ENCODE measurements at places on chromosomes 1 and 21.

- DNase-seq, result no peak
These were observed 50.0 kb upstream of the SLC19A1 start for GRCh38 chr21:45592208-45592619.

- peak; percentile 64 for DNase-seq
These were observed 883 bp downstream of the CHODL start for GRCh38 chr21:18245464-18245967.

- peak; percentile 91 for DNase-seq
These were observed 33.0 kb downstream of the HUNK start for GRCh38 chr21:31905503-31906451.

DNA sequence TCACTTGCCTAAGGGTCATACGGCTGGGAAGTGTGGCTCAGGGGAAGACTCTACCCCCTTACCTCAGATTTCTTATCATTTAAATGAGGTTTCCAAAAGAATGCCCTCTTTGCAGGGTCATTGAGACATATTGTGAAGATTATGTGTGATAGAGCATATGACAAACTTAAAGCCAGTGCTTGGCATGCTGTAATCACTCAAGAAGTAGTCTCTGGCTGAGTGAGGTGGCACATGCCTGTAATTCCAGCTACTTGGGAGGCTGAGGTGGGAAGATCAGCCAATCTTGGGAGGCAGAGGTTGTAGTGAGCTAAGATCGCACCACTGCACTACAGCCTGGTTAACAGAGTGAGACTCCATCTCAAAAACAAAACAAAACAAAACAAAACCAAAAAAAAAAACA is 7.5 kb upstream of the LDLRAD2 start:
- DNase-seq, result no peak

- no peak for DNase-seq
These were observed 204.2 kb downstream of the HMCN1 start for GRCh38 chr1:185938396-185938795.

DNA sequence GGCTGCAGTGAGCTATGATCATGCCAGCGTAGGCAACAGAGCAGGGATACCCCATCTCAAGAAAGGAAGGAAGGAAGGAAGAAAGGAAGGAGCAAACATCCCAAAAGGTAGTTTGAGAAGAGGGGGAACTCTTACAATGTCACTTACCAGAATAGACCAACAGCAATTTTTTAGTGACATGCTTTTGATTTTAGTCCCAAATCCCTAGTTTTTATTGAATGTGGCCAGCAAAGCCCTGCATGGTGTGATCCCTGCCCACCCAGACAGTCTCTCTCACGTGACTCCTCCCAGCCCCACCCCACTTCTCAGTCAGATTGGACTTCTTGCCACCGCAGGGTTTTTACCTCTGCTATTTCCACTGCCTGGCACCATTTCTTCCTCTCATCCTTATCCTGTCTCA is 39.8 kb upstream of the HNRNPU start:
- DNase-seq, result no peak

DNA sequence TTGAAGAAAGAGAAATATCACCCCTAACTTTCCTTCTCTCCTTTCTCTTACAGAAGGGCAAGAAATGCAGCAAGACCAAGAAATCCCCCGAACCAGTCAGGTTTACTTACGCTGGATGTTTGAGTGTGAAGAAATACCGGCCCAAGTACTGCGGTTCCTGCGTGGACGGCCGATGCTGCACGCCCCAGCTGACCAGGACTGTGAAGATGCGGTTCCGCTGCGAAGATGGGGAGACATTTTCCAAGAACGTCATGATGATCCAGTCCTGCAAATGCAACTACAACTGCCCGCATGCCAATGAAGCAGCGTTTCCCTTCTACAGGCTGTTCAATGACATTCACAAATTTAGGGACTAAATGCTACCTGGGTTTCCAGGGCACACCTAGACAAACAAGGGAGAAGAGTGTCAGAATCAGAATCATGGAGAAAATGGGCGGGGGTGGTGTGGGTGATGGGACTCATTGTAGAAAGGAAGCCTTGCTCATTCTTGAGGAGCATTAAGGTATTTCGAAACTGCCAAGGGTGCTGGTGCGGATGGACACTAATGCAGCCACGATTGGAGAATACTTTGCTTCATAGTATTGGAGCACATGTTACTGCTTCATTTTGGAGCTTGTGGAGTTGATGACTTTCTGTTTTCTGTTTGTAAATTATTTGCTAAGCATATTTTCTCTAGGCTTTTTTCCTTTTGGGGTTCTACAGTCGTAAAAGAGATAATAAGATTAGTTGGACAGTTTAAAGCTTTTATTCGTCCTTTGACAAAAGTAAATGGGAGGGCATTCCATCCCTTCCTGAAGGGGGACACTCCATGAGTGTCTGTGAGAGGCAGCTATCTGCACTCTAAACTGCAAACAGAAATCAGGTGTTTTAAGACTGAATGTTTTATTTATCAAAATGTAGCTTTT is 2.4 kb downstream of the CCN1 start:
- DNase-seq, result no peak

GRCh38 chr1:100414693-100415497 is 62.6 kb downstream of the CDC14A start:
- no peak for DNase-seq

DNA sequence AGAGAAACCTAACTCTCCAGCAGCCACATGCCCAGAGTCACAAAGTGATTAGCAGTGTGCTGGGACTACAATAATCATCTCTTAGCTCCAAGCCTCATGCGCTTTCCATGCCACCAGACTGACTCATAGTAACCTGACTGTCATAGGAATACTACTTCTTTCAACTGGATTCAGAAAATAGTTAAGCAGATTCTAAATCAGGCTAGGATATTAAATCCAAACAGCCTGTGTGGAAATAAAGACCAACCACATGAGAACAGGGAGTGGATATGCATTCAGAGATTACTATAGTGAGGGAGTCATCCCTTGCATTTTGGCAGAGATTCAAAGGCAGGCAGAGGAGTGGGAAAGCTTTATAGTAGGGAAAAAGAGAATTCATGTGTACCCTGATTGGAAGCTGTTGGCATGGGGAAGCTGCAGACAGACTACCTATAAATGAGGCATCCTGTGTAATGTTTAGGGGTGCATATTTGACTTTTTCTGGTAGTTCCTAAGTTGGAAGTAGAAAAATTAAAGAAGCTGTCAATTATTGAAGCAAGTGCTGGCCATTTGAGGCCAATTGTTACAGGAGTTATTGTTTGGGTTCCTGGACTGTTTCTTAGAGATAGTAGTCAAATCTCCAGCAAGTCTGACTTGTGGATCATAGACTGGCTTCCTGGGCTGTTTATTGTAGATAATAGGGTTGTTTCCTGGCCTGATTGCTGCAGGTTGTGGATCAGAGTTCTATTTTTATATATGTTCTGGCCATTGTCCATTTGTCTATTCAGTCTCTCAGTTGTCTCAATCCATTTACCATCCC is 31.7 kb upstream of the DNAH14 start:
- DNase-seq, result no peak

GRCh38 chr21:21481239-21481638 is 483.0 kb downstream of the NCAM2 start:
- peak; percentile 1 for DNase-seq

- no peak for DNase-seq
These were observed 8.6 kb upstream of the EEIG2 start for GRCh38 chr1:108551137-108551862.

DNA sequence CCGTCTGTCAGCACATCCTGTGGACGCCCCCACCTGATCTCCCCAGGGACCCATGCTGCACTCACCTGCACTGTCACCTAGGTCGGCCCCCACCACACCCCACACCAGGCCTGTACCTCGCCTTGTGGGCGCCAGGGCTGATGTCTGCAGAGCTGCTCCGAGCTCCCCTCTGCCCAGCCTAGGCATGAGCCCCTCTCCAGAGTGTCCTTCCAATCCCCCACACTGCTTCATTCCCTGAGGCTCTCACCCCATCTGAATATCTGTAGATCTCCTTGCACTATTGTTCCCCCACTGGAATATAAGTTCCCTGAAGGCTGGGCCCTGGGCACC is 12.2 kb downstream of the UMODL1 start:
- DNase-seq, result no peak

DNA sequence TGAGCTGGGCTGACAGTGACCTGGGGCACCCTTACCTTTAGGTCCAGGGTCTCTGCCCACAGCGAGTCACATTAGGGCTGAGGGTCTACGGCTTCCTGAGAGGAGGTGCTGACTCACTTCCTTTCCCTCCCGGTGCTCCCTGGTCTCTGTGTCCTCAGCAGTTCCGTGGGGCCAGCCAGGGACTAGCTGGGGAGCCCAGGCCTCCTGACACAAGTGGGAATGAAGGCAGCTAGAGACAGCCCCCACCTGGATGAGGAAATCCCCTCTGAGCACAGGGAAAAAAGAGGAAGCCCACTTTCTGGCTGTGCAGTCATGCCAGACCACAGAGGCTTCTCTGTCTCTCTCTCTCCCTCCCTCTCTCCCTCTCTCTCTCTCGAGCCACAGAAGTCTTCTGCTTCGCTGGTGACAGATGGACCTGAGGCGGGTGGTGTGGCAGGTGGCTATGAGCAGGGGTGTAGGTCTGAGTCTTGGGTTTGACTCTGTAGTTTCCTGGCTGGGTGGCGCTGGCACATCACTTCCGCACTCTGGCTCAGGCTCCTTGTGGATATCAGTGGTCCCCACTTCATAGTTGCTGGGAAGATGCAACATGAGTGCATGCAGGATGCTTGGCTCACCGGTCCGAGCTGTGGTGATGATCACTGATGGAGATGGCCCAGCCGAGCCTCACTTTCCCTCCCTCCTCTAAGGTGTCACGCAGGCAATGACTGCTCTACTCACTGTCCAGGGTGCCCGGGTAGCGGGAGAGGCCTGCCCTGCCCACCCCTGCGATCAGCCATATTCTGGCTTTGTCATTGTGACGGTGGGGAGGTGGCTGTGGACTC is 3.5 kb downstream of the SLC66A1 start:
- no peak for DNase-seq

DNA sequence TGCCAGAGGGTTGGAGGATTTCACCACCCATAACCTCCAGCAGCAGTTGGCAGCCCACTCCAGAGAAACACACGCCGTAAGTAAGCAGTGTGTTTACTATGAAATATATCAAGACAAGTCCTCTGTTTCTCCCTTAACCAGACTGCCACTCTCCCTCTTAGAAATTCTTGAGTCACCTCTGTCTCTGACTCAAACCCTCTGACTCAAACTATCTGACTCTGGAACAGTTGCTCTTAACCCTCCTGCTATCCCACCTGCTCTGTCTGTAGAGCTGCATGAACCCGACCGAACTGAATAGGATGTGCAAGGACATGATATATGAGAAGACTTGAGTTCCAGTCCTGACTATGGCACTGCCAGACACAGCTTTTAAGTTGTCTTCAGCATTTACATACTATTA is 14.1 kb downstream of the INPP5B start:
- no peak for DNase-seq

DNA sequence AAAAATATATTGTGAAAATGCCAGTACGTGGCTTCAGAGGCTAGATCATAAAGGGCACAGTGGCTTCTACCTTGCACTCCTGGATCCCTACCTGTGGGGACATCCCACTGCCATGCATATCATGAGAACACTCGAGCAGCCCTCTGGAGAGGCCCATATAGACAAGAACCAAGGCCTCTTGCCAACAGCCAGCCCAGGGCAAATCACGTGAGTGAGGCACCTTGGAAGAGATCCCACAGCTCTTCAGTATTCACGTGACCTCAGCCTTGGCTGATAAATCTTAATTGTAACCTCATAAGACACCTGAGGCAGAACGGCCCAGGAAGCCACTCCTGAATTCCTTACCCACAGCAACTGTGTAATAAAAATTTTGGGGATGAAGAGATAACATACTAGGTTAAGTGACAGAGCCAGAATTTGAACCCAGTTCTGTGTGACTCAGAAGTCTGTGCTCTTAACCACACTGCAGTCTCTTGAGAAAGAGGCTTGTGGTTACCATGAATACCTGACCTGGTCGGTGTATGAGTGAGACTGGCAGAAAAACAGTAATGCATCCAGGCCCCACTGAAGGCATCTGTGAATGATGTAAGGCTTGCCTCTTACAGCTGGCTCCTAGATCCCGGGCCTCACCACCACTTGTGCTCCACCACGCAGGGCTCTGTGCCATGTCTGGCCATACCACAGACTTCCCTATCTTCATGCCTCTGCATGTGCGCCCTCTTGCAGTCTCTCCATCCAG is 6.9 kb upstream of the A3GALT2 start:
- DNase-seq, result no peak

DNA sequence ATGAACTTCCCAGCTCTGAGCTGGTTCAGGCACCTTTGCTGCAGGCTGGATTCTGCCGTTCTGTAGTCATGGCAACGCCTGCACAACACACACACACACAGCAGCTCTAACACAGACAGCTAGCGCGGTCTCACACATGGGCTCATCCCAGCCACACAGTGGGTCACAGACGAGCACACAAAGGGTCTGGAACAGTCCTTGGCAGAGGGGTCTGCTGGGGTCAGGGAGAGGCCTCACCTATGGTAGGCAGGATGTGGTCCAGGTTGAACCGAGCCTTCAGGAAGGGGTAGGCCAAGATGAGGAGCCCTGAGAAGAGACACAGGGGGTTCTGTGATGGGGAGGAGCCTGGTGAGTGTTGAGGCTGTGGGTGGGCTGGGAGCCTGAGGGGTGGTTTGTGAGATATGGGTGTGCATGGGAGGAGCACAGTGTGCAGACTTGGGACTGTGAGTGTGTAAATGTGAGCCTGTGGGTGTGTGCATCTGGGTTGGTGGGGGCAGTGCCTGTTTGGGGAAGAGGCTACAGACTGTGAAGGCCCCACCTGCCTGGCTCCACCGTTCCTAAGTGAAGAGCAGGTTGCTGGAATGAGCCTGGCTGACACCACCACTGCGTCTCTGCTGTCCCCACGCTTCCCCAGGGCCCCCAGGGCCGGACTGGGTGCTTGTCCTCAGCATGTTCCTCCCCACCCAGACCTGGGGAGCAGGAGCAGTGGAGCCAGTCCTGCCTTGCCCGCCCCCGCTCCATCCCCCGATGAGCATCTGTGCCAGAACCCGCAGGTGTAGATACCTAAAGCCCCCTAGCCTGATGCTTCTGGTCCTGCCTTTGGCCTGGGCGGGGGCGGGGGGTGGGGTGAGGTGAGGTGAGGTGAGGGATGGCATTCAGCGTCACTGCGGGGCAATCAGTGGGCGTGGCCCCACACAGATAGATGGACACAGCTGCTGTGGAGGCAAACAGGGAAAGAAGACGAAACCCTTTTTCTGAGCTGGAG is 1.5 kb downstream of the KNCN start:
- DNase-seq, result peak; percentile 87

DNA sequence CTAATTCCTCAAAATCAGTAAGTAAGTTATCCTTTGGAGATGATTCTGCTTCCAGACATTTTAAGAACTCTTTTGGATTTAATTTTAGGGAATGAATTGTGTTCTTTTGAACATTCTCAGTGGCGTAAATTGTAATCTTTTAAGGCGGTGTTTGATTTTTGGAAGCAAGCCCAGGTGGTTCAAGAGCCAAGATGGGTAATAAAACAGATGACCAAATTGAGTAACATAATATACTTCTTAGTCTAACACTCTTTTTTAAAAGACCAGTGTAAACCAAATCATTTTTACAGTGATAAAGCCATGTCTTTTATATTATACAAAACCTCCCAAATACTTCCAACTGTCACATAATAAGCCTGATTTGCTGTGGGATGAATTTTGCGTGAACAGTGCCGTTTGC is 133.8 kb downstream of the LRRC40 start:
- no peak for DNase-seq

Measured in kidney (tissue), 22 donors.